Activated naive CD4-positive, alpha-beta T cell (primary cell): ENCODE measurements at places on chromosomes 11 and 22.

GRCh38 chr11:8111636-8112035 lies 30.6 kb downstream of the TUB start:
- no peak for DNase-seq

DNA sequence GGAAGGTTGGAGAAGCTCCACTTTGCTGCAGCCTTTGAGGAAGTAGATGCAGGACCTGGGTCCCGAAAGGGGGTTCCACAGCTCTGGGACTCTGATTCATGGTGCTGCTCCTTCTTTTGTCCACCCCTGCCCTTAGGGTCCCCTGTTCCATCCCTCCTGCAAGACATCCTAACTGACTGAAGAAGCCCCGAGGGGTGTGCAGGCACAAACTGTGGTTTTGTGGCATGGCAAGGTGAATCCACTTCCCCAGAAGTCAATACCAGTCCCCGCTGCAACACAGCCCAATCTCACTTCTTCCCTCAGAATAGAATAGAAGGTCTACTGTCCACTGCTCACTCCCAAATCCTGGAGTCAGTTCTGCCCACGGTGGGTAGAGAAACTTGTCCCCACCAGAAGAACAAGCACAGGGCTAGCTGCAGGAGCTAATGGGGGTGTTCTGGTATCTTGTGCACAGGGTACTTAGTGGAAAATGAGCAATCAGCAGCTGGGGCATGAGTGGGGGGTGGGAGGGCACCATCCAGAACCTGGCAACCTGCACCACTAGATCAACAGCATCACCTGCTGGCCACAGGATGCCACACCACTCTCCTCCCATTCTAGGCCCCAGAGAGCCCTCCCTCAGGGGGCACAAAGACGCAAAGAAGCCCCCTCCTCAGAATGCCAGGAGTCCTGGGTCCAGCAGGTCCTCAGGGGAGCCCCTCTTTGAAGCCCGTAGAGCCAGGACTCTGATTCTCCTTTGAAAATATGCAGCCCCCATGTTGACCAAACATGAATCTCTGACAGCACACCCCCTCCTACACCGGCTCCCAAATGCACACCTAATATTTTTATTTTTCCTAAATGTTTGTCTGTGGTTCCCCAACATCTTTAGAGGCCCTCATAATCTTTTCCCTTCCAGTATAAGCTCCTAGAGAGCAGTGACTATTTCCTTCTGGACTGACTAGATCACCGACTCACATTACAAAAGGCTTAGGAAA lies 14.1 kb downstream of the SPATA19 start:
- no peak for DNase-seq

DNA sequence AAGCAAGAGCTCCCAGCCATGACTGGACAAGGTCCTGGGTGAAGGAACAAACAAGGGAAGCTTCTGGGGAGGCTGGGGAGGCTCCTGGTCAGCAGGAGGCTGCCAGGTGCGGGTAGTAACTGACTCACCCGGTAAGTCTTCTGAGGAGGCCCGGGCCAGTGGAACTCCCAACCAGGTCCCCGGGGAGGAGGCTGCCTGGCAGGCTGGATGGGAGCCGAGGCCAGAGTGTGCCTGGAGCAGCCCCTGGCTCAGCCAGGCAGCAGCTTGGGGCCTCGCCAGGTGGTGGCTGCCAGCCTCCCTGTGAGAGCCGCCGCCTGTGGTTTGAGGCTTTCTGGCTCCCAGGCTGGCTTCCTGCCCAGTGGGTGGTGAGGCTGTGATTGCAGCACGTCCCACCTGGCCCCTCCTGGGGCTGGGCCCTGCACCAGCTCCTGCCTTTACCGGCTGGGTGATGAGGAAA lies 46.2 kb downstream of the IGF2 start:
- no peak for DNase-seq

GRCh38 chr11:60919956-60920355 lies 4.3 kb upstream of the TMEM132A start:
- no peak for DNase-seq

DNA sequence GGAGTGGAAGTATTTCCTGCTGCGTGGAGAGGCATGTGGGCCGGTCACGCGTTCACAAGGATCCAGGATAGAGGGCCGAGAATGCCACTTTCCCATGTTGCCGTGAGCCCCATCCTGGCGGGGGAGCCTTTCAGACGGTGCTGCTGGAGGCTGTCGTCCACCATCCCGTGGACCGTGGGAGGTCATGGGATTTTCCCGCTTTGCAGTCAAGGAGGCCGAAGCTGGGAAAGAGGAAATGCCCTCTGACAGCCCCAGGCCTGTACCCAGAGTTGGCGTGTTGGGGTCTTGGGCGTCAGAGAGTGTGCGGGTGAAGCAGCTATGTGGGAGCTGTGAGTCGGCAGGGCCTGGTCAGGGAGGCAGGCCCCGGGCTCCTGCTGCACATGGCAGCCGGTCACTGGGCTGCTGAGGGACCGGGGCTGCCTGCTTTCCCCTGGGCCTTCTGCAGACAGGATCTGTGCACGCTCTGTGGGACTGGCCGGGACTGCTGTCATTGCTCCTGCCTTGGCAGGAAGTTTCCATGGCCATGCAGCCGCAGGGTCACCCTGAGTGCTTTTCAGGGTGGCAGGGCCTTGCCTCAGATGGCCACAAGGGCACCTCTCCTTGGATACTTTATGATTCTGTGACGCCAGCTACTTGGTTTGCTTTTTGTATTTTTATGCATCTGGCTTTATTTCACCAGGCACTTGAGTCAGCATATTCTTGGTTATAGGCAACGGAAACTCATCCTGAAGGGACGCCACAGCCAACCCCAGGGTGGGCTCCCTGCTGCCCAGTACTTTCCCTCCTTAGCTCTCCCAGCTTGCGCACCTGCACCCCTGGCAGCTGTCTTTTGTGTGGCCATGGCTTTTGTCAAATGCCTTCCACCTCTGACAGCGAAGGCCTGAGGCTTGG lies 52.4 kb downstream of the AP2A2 start:
- no peak for DNase-seq

DNA sequence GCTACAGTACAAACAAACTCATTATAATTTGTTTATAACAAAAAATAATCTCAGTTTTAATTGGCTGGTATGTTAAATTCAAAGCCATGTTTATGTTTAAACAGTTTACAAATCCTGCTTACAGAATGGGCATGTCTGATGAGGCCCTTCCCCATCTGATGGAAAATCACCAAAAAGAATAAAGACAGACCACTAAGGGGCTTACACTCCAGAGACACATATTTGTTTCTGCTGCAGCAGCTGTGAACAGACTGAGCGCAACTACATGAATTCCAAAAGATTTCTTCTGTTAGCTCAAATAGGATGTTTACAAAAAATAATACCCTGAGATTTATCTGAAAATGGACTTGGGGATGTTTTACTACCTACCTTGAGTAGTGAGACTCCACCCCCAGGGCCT lies 174.7 kb upstream of the PITPNB start:
- DNase-seq = no peak

- no peak for DNase-seq
These were observed 1.2 kb downstream of the ALDH3B1 start for GRCh38 chr11:68011051-68011943.

DNA sequence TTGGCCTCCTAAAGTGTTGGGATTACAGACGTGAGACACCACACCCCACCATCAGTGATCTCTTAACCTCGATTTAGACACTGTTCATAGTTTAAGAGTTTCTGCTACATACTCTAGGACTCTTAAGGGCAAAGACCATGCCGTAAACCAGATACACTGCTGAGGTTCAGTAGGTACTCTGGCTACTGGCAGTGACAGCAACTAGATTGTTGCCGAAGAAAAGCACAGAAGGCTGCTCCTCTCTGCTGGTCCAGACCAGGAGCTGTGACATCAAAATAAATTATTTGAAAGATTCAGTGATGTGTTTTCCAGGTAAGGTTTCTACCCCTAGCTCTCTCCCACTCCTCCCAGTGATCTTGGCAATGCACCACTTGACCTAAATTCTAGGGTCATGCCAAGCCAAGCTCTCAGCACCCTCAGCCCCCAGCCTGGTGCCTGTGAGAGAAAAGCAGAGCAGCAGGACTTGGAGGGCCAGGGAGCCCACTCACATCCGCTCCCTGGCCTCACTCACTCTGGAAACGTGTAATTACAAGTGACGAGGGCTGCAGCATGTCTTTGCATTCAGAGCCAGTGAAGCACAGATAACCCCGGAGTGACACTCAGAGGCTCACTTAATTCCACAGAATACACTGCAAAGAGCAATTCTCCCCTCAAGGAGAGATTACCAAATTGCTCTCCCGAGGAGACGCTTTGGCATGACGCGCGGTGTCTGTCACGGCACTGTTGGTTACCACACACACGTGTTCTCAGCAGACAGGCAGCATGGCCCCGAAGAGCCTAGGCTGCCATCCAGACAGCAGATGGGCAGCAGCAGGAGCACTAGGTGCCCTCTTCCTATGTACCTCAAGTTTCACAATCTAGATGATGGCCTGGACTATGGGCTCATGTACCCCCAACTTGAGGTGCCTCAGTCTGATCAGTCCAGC lies 96.9 kb upstream of the PITPNB start:
- DNase-seq = no peak

DNA sequence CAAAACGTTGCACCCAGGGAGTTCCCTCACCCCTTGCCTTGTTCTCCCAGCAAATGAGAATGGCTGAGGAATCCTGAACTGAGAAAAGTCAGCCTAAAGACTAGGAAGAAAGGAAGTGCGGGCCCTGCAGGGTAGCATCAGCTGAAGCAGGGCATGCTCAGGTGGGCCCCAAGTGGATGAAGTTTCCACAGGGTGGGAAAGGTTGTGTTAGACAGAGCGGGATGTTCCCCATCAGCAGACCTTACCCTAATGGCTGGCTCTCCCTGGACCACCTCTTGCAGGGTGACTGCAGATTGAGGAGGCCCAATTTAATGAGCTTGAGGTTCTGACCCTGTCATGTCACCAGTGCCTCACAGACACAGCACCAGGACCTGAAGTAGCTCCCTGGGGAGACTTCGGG lies 81.5 kb upstream of the MYOD1 start:
- DNase-seq = no peak

- DNase-seq = peak; percentile 39
These were observed 41.8 kb downstream of the TST start for GRCh38 chr22:36977401-36977861.

- no peak for DNase-seq
These were observed at the start of gene RCN1 for GRCh38 chr11:32090545-32091370. Gene RCN1 (plus strand): TSS chr11:32091074. CDS start chr11:32091197, 123 bp downstream.

DNA sequence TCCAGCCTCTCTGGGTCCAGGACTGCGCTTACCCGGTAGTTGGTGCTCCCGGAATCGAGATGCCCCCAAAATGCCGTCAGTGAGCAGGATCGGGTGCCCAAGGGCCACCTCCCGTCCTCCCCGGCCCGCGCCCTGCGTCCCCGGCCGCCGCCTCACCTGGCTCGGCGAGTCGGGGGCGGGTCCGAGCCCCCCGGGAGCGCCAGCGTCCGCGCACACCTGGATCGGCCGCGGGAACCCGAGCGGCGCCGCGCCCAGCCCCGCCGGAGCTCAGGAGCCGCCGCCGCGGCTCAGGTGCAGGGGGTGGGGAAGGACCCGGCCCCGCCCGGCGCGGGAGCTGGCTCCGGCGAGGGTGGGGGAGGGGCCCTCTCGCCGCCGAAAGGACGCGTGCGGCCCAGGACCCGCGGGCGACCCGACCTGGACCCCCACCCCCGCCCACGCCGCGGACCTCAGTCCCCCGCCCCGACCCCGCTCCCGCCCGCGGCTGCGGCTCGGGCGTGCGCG lies at the start of gene SHANK2:
TSS of gene SHANK2 (minus strand) at position 309 of the 501 bp plus-strand sequence. CDS start 105,251 bp downstream, outside the sequence.
- no peak for DNase-seq

DNA sequence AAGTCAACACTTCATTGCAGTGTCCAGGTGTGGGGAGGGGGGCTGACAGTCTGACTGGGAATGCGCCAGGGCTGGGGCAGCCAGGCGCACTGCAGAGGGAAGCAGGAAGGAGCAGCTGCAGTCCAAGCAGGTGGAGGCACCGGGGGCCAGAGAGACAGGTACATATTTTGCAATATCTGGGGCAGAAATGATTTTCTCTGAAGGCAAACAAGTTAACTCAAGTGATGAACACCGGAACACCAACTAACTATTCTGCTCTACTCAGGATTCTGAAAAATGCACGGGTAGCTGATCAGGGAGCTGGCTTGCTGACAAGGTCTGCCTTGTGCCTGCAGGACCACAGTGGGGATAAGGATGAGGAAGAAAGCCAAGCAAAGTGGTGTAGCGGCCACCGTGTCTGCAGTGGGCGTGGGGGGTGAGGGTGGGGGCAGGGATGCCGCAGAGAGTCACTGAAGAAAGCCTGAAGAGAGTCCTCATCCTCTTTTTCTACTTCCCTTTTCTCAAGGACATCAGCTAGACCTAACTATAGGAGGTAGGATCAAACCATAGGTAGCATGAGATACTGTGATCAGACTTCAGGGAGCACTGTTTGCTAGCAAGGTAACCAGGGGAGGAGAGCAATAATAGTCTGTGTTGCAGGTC lies 83.4 kb downstream of the SCN3B start:
- DNase-seq = no peak

DNA sequence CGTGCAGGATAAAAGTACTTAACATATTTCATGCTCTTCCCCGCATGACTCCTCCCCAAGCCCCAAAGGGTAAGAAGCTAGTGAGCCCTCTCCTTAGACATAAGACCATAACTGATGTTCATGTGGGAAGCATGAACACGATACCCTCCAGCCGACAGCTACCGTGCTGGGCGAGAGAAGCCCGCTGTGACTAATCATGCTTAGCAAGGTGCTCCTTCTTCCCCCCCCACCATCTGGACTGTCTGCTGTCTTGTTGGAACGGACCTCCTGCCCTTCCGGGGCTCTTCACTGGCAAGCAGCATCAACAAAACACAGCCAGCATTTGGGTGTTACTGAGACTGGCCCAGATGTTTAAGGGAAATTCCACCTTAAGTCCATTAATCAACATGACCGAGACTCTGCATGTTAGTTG lies 200.6 kb downstream of the DBX1 start:
- DNase-seq = no peak

GRCh38 chr11:82683029-82683428 lies 50.6 kb downstream of the FAM181B start:
- no peak for DNase-seq

GRCh38 chr22:36299295-36299694 lies 46.4 kb downstream of the APOL1 start:
- no peak for DNase-seq

DNA sequence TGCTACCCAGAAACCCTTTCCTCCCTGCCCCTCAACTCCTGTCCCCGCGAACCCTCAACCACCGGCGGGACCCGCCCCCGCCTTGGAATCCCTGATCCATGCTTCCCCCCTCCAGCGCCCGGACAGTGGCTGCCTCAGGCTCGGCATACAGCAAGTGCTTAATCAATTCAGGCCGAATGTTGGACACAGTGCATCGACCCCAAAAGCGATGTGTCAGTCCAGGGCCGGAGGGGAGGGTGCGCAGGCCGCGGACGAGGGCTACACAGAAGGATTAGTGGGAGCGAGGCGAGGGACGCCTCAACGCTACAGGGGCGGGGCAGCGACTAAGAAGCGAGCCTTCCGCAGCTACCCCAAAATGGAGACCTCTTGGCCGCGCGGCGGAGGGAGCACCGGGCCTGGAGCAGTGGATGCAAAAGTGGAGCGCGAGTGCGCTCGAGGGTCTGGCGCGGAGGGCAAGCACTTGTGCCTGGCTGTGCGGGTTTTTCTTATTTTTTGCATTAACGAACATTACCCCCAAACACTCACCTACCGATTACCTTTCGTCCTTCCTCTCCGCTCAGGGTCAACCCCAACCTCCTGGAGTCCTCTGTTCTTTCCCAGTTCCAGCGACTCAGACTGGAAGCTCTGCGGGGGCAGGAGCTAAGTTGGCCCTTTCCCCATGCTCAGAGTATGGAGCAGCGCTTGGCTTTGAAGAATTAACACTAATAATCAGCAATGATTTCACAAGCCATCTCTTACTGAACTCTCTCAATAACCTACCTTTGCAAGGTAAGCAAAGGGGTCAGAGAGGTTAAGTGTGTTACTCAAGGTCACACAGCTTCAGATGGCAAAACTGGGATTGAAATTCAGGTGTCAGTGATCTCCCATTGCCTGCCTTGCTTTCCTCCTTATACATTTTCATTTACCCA lies 30.0 kb upstream of the WNT11 start:
- DNase-seq = peak; percentile 42

- DNase-seq = no peak
These were observed 44.3 kb downstream of the CWF19L2 start for GRCh38 chr11:107413352-107413751.
